ENCODE measurements at places on chromosomes 4 and X.

GRCh38 chr4:135191596-135191995, 990.0 kb upstream of the PABPC4L start:
- DNase-seq: no peak

DNA sequence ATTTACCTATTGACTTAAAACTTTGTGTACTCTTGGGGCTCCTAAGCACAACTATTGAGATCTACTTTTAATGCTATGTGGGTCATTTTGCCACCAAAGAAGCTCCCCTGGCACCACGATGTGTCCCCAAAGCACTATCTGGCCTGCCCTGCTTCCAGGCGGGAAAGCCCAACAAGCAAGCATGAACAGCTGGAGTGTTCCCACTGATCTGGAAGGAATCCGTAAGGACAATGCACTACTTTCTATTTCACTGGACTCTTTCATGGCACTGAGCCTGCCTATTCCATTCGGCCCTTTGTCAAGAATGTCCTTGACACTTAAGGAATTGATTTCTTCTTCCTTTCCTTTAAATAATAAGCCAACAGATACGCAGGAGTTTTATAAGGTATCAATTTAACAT, 38.8 kb downstream of the GRIA3 start:
- DNase-seq: no peak

DNA sequence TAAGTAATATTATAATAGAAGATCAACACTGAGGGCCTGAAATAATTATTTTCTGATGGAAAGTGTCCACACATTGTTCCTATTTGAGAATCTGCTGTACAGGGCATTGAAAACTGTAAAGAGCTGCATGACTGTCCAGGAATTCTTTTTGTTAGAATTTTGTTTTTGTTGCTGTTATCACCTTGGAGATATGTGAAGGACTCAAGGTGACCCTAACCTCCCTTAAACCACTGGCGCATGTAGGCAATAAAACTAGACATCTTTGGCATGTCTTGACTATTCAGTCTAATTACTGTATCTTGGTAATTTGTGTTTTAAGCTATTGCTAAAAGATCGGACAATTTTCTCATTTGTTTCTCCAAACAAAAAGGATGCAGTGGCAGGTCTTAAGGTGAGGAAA, 55.5 kb upstream of the SMIM10 start:
- no peak for DNase-seq

DNA sequence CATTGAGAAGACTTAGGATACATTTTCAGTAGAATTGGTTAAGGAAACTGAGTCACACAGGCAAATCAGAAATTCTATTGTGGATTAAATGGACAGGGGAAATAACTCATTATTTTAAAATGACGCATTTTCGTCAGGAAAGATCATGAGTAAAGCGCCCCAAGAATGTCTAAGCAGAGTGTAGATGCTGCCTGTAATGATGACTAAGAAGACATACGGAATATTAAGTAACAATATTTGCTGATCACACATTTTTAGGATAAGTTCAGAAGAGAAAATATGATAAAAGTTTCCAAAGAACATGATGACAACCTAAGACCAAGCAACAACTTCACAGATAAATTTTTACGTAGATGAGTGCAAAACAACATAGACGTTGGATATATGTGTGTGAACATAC, 596.3 kb upstream of the TENM3 start:
- DNase-seq: no peak

GRCh38 chr4:2963966-2964471, 648 bp downstream of the GRK4 start:
- DNase-seq: no peak

DNA sequence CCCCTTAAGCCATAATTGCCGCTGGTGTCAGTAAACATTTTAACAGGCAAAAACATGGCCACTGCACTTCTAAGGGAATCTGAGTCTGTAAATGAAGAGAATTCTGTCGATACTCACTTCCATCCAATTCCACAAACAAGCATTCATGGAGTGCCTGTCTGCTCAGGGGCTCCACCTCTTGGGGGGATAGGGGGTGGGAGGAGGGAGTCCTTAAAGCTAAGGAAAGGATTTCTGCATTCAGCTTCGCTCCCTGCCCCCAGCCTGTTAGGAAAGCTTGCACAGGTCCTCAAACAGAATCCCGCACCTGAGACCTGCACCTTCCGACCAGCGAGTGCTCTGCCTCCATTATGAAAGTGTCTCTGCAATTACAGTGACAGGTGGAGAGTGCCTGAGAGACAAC, 130.2 kb upstream of the KIT start:
- DNase-seq: no peak

GRCh38 chrX:122880952-122881351, 303.1 kb upstream of the GRIA3 start:
- DNase-seq: no peak

DNA sequence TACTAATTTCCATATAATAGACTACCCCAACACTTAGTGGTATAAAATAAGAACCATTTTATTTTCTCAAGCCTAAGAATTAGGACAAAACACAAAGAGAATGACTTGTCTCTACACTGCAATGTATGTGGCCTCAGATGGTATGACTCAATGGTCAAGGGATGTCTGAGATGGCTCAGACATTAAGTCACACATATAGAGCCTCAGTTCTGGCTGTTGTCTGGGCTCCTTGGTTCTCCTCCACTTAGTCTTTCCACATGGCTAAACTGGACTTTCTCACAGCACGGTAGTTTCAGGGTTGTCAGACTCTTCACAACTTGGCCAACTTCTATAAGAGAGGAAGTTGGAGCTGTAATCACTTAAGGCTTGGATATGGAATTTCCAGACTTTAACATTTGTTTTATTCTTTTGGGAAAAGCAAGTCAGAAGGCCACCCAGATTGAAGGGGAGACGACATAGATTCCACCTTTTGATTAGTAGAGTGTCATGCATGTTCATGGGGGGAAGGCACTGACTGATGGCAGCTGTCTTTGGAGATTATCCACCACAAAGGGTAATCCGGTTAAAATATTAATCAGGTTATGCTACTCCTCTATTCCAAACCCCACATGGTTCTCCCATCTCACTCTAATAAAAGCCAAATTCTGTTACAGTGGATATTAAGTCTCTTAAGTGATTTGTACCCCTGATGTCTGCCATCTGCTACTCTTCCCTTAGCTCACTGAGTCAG, 9.4 kb downstream of the IL15 start:
- no peak for DNase-seq

- no peak for DNase-seq
These were observed 4.2 kb downstream of the STAG2 start for GRCh38 chrX:123965712-123966111.

- DNase-seq: no peak
These were observed 174.4 kb upstream of the BCOR start for GRCh38 chrX:40272141-40272540.

GRCh38 chrX:3811331-3812311, 98.2 kb upstream of the PRKX start:
- DNase-seq: no peak

GRCh38 chrX:46208225-46208854, 336.9 kb downstream of the ZNF674 start:
- no peak for DNase-seq

GRCh38 chr4:141705747-141706377, 69.5 kb downstream of the IL15 start:
- DNase-seq: no peak

GRCh38 chrX:46803140-46803539, 33.7 kb upstream of the RP2 start:
- no peak for DNase-seq

DNA sequence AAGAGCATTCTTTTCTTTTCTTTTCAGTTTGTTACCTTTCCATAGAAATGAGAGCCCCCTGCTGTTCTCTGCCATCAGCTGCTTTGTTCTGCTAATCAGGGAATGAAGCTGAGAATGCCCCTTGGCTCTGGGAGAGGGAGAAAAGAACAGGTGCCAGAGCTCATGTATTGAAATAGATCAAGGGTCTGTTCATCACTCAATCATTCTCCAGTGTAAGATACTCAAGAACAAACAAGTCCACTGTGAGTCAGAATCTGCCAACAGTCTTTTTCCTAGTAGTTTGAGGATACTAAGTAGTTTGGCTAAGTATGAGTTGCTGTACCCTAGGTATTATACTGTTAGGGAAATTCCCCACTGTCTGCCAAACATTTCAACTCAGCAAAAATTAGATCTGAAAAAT, 144.3 kb downstream of the RTL3 start:
- DNase-seq: no peak

DNA sequence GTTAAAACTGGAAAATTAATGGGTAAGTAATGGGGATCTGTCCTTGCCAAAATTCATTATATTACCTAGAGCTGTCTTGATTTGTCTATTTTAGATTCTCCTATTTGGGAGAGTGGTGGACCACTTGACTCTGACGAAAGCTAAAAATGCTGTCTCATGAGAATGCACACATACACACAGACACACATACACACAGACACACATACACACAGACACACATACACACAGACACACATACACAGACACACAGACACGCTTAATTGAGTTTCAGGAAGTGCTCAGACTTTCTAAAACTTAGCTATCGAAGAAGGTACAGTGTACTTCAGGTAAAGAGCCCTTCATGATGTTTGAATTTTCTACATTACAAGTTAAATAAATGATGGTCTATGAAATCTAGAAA, 279.5 kb downstream of the ANKRD50 start:
- no peak for DNase-seq

DNA sequence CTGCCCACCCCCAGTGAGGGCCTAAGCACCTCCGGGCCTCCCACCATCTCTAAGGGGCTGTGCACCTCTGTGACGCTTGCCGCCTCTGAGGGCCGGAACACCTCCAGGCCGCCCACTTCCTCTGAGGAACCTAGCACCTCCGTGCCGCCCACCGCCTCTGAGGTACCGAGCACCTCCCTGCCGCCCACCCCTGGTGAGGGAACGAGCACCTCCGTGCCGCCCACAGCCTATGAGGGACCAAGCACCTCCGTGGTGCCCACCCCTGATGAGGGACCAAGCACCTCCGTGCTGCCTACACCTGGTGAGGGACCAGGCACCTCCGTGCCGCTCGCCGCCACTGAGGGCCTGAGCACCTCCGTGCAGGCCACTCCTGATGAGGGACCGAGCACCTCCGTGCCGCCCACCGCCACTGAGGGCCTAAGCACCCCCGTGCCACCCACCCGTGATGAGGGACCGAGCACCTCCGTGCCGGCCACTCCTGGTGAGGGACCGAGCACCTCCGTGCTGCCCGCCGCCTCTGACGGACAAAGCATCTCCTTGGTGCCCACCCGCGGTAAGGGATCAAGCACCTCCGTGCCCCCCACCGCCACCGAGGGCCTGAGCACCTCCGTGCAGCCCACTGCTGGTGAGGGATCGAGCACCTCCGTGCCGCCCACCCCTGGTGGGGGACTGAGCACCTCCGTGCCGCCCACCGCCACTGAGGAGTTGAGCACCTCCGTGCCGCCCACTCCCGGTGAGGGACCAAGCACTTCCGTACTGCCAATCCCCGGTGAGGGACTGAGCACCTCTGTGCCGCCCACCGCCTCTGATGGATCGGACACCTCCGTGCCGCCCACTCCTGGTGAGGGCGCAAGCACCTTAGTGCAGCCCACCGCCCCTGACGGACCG, 977 bp downstream of the MAGEE1 start:
- DNase-seq: no peak

DNA sequence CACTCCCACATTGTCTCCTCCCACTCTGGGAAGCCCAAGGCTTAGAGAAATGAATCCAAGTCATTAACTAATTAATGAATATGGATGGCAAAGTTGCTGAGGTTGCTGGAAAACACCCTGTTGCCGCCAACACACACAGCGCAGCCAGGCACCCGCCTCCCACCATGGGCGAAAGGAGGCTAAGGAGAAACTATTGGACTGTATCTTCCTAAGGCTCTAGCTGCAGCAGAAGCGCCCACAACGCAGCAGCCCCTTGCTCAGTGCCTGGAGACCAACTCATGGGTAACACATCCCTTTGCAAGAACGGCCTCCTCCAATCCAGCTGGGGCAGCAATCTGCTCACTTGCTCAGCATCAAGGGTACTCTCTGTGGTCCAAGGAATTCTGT, 34.2 kb downstream of the TSC22D3 start:
- DNase-seq: no peak

- no peak for DNase-seq
These were observed 155.3 kb downstream of the SPCS3 start for GRCh38 chr4:176475067-176475466.

DNA sequence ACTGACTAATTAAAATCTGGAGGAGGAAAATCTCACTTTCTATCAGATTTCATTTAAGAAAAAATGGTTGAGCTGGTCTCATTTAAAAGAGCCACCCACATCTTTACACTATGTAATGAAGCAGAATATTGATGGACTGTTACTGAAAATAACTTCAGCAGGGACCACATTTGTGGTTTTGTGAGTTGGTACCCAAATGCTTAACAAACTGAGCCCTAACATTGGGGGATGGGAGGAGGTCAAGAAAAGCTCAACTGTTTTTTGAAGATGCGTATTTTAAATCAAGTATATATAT, 30.1 kb downstream of the HOPX start:
- DNase-seq: no peak

GRCh38 chrX:155179346-155179997, 36.8 kb upstream of the VBP1 start:
- DNase-seq: no peak

DNA sequence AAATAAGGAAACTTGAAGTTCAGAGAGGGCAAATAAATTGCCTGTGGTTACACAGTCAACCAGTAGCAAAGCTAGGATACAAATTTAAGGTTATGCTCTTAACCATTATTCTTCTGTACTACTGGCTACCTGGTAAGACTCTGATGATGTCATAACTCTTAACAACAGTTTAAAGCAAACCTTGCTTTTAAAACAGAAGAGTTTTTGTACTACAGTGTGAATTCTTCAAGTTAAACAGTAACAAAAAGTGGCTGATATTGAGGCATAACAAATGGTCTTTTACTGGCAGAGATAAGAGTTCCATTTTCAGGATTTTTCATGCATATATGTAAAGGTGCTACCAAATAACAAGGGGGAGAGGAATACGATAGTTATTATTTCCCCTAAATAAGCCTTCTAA, 23.4 kb downstream of the TAB3 start:
- no peak for DNase-seq

- no peak for DNase-seq
These were observed 29.8 kb downstream of the FAM149A start for GRCh38 chr4:186134257-186134656.

- DNase-seq: no peak
These were observed 220.6 kb upstream of the FAM241A start for GRCh38 chr4:111924696-111925095.

- no peak for DNase-seq
These were observed 86.9 kb downstream of the TMEM164 start for GRCh38 chrX:110089656-110090403.

- no peak for DNase-seq
These were observed 289.8 kb upstream of the CLNK start for GRCh38 chr4:10974371-10974770.

- DNase-seq: no peak
These were observed 2.7 kb downstream of the HPSE start for GRCh38 chr4:83331956-83332355.
